ENCODE measurements at places on chromosomes 16 and 17.

GRCh38 chr17:58756246-58757161, 850 bp downstream of the PPM1E start:
- no peak for DNase-seq

GRCh38 chr16:55437625-55438024, 41.4 kb upstream of the MMP2 start:
- no peak for DNase-seq

GRCh38 chr17:49452661-49453060, 38.0 kb upstream of the PHB1 start:
- DNase-seq: no peak

- no peak for DNase-seq
These were observed 51.2 kb upstream of the CNTNAP4 start for GRCh38 chr16:76226011-76226410.
